Vagina (tissue), 2 donors: ENCODE measurements at places on chromosomes 1 and 21.
A peak's percentile ranks its signal among the peaks of the same experiment; 100 is the strongest.

- DNase-seq = no peak
Measured at GRCh38 chr1:233647073-233647472, 33.2 kb downstream of the KCNK1 start.

DNA sequence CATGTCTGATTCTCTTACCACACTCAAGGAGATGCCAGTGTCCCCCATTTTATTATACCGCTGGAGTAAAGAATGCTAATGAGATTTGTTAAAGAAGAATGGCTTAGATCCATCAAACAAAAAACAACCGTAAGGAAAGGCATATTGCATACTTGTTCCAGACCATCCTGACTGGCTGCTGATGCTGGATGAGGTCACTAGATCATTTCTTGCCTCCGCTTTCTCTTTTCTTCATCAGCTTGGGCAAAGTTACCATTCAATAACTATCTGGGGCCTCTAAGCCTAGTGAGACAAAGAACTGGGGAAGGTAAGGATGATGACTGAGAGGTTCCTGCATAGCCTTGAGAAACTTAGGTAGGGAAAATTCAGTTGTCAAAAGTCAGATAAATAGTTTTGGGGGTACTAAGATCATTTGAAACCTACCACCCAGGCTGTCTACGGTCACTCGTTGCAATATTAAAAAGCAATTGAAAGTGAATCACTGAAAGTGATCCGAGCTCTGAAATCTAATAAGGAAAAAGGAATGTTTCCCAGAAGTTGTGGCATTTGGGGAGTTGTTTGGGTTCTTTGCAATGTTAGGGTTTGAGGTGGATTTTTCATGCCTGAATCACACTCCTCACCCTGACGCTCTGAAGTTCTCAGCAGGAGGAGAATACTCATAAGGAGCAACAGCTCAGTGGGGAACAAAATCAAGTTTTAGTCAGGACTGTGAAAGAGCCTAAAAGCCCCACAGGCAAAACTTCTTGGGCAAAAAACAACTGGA is 176.8 kb downstream of the HHIPL2 start:
- DNase-seq = no peak

DNA sequence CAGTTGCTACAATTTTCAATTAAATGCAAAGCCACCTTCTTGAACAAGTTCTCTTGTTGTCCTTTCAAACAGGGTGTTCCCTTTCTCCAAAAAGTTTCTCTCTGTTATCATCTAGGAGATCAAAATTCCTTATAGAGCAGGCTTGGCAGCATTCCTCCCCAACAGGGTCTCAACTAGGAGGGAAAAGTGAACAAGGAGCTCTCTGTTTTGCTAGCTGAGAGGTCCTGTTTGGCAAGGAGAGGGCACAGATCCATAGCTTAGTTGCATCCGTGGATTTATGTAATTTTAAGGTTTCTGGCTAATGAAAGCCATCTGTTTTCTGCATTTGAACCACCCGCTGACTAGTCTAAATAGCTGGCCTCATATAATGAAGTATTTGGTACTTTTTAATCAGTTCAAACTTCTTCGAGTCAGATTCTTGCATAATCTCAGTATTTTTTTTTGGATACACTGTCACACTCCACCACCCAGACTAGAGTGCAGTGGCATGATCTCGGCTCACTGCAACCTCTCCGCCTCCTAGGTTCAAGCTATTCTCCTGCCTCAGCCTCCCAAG is 54.0 kb downstream of the APP start:
- DNase-seq = no peak

GRCh38 chr1:154730259-154730658 is 122.3 kb upstream of the ADAR start:
- no peak for DNase-seq

DNA sequence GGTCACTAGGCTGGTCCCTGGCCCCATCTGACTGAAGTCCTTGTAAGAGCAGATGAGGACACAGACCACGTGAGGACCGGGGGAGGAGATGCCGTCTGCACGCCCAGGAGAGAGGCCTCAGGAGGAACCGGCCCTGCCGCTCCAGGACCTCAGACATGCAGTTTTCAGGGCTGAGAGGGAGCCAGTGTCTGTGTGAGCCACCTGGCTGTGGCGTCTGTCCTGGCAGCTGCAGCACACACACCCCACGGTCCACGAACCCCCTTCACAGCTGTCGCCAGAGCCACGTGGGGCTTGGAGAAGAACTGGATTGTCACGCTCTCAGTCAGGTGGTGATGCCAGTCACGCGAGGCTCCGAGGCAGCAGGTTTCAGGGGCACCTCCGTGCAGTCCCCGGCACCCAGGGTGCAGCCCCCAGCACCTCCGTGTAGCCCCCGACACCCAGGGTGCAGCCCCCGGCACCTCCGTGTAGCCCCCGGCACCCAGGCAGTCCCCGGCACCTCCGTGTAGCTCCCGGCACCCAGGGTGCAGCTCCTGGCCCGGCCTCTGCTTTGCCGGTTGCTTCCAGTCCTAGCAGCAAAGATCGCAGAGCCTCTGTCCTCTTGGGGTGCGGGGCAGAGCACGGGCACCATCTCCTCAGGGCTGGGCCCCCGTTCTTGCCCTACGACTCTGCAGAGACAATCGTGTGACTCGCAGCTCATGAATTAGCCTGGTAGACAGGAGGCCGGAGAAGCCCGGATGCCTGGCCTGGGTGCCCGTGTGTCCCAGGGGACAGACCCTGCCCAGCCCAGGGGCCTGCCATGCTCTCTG is 19.0 kb upstream of the SUMO3 start:
- no peak for DNase-seq

- no peak for DNase-seq
Measured at GRCh38 chr1:99820546-99820945, 29.6 kb upstream of the AGL start.

DNA sequence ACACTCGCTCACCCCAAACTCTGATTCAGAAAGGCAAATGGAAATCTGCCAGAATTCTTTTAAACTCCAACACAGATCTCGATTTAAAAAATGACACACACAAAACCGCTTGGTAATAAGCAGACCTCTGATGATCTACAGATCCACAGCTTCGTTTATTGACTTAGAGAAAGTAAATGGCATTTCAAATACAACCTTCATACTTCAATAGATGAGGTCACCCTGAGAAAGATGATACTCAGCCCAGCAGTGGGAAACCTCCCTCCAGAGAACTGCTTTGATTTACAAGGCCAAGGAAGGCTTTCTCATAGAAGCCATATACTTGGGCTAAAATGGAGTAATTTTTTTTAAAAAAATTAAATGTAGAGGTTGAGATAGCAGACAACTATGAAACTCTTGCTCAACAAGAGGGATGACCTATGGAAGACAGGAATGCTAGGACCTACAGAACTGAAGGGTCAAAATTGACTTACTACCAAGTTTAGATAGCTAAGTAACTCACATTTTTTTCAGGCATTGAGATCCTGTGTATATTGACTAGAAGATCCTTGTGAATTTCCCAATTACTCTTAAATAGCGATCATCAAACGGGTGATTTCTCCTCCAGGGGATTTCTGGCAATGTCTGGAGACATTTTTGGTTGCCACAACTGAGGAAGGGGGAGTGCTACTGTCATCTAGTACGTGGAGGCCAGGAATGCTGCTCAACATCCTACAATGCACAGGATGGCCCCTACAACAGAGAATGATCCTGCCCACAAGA is 143.9 kb downstream of the CLIC6 start:
- no peak for DNase-seq

GRCh38 chr1:175514387-175514953 is 228.9 kb downstream of the TNR start:
- DNase-seq = no peak

DNA sequence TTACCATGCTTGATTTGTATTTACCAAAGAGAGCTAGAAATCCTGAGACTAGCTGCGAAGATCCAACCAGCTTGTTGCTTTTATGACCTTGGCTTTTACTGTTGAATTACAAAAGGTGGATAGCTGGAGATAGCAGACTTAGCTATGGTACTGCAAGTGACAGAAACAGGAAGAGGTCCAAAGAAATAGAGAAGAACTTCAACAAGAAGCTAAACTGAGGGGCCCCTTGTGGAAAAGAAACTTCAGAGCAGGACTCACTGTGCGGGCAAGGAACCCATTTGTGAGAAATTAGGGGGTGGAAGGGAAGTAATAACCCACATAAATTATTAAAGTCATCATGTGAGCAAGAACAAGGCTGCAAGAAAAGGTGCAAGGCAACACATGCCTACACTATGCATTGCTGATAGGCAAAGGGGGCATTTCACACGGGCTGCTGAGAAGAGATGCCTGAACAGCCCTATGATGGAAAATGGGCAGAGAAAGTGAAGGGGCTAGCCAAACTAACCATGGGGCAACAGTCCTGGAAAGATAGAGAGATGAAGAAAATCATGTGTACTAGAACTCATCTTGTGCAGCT is 116.6 kb upstream of the PRDX6 start:
- peak; percentile 56 for DNase-seq

GRCh38 chr1:20974069-20974468 is 187.0 kb upstream of the HP1BP3 start:
- DNase-seq = no peak

GRCh38 chr1:75643460-75643859 is 32.5 kb upstream of the SLC44A5 start:
- DNase-seq = no peak

GRCh38 chr1:96730574-96731298 is 9.2 kb downstream of the PTBP2 start:
- DNase-seq = no peak

GRCh38 chr1:52676249-52676903 is 21.8 kb downstream of the COA7 start:
- no peak for DNase-seq

- no peak for DNase-seq
Measured at GRCh38 chr1:30929135-30929889, 20.8 kb upstream of the SDC3 start.

DNA sequence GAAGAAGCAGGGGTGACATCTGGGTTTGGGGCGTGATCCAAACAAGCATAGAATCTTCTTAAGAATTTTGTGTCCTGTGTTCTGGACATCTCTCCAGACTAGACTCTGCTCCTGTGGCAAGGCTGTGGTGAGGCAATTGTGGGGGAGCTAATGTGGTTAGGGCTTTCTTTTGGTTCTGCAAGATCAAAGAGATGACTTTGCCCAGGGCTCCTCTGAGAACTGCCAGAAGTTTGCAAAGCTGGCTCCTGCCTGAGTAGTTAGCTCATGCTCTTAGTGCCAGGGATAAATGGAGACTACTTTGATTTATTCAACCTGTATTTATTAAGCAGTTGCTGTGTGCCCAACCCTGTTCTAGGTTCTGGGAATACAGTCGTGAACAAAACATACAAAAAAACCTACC is 34.0 kb upstream of the CRNN start:
- DNase-seq = no peak
